ENCODE measurements at places on chromosomes 6 and 20.

GRCh38 chr20:46117704-46118467, at the start of gene CD40:
Gene CD40, plus strand, starts transcription at chr20:46118314. Its CDS starts 30 bp downstream, at chr20:46118344.
- DNase-seq = peak; percentile 78

DNA sequence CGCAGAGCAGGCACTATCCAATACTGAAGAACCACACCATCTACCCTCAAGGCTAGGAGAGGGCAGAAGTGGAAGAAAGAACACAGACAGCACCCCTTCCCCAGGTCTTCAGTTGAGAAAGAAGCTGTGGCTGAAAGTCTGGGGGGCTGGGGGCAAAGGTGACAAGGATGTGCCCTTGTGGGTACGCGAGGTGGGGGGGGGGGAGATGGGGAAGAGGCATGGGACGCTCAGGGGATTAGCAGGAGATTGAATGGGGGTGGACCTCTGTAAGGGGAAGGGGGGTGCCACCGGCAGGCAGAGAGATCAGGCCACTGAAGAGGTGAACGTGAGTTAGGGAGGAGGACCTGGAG, 1.1 kb downstream of the B4GALT5 start:
- DNase-seq = no peak

- DNase-seq = no peak
Measured at GRCh38 chr6:116450769-116451740, 10.1 kb upstream of the CALHM6 start.

GRCh38 chr6:49939993-49940498, 23.9 kb downstream of the DEFB114 start:
- no peak for DNase-seq

DNA sequence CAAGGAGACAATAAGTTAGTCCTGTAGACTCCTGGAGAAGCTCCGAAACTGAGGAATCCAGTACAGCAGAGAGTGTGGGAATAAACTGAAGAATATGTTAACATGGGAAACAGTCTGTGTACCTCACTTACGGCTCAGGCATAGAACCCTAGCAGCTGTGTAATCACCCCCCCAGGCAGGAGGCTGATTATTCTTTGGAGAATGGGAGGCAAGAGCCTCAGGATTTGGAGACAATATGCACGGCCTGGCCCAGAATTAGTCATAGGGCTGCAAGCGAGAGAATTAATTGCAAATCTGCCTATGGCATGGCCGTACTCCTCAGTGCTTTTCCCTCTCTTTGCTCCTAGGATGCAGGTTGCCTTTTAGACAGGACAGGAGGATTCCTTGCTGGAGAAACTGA, 27.5 kb upstream of the FYN start:
- no peak for DNase-seq

DNA sequence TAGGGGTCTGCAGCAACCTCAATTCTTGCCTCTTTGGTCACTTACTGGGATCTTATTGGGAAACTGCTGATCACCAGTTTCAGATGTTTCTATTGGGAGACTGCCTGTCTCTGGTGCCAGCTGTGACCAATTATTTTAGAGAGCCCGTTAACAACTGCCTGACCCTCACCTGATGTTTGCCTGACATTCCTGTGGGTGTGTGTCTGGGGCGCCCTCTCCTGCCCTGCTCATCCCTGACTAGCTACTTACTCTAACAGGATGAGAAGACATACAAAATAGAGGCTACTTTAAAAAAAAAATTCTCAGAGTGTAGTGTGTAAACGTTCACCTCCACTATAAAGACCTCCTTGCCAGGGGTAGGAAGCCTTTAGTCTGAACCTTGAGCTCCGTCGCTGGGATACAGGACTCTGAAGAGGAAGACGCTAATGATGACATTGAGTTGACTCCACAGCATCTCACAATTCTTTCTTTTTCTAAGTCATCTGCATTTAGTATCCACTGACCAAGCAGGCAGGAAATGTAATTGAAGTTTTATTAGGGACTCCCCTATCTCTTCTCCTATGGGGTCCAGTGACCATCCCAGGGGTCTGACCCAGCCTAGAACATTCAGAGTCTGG, 54.6 kb upstream of the DDR1 start:
- no peak for DNase-seq

GRCh38 chr6:158686311-158686710, 36.5 kb downstream of the SYTL3 start:
- DNase-seq = no peak

GRCh38 chr20:13422637-13423036, 201.6 kb downstream of the ISM1 start:
- no peak for DNase-seq

DNA sequence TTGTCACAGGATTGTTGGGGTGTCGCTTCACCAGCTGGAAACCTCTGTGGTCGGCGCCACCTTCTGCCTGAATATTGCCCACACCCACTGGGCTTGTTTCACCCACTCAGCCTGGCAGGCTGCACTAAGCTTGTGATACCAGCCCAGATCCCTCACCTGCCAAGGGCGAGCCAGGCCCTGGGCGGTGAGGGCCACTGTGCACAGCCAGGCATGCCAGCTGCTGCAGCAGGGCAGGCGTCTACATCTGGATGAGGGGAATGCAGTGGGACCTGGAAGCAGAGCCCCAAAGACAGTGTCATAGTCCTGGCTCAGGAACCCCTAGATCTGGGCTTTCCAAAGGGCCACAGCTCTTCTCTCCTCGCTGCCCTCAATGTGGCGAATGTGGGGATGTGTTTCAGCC, 1307.5 kb downstream of the GRIK2 start:
- no peak for DNase-seq

DNA sequence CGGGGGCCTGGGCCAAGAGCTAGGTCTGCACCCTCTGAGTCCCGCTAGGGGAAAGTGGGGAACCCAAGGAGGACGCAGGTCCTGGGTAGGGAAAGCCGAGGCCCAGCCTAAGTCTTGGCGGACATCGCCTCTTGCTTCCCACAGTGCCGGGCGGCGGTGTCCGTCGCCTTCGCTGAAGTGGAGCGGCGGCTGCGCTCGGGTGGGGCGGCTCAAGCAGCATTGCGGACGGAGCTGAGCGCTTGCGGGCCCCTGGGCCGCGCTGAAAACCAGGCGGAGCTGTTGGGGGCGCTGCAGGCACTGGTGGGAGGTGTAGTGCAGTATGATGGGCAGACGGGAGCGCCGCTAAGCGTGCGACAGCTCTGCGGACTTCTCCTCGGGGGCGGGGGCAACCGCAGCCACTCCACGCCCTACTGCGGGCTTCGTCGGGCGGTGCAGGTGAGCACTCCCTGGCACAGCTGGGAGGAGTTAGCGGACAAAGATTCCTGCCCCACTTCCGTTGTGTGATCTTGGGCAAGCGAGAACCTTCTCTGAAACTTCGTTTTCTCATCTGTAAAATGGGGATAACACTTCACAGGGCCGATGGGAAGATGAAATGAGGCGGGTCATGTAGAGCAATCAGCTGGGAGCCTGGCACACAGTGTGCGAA, 4.2 kb downstream of the PRSS16 start:
- DNase-seq = peak; percentile 62

DNA sequence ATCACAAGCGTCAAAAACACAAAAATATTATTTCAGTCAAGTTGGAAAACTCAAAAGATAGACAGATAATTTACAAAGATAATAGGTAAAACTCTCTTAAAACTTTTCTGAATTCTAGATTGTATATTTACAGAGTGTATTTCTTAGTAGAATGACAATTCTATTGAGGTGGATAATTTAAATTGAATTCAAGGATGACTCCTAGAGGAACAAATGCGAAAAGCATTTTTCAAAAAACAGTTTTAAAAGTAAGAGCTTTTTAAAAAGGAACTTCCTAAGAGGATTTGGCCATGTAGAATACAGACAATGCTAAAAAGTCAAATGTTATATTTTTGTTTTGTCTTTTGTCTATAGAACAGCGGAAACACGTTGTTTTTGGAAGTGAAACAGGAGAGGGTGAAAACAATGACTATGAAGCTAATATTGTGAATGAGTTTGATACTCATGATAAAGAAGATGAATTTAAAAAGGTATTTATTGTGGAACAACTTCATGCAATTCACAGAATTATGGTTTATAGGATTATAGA, 90.1 kb downstream of the DNAH8 start:
- DNase-seq = no peak

DNA sequence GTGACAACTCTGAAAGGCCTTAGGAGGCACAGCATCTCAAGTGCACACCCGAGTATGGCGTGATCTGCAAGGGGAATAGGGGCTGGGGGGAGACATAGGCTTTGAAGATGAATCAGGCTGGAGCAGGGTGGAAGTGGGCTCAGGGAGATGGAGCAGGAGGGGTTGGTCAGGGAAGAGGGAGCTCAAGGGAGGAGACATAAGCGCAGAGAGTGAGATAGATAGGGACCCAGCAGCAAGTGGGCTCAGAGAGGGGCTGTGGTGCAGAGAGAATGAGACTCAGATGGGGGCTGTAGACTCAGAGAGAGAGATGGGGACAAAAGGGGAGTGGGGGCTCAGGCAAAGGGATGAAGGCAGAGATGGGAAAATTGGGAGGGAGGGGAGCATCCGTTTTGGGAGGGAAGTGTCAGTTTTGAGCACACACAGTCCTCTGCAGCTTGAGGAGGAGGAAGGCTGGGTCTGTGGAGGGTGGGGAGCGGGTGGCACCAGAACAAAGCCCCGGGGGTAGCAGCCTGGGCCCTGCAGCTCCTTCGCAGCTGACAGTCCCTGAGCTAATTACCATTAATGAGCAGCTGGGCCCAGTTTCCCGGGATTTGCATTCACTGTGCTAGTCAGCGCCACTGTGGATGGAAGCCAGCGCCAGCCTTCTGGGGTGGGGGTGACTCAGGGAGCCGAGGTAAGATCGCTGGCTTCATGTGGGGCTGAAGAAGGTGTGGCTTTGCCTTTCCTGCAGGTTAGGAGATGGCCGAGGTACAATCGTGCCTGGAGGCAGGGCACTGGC, 18.7 kb downstream of the SRXN1 start:
- DNase-seq = no peak
